Ovary (tissue), 10 donors: ENCODE measurements at places on chromosomes 5 and 9. TPM values are rescaled to one million over a fixed set of nuclear protein-coding genes. Genes with fewer than 3 reads are reported as not detected.

Gene CDHR2
- polyA plus RNA-seq = 0.10 TPM

Gene SLC46A2
- 0.04 TPM for polyA plus RNA-seq

Gene REEP2
- polyA plus RNA-seq = 8.0 TPM

Gene ANKRD34B
- polyA plus RNA-seq = not detected

DNA sequence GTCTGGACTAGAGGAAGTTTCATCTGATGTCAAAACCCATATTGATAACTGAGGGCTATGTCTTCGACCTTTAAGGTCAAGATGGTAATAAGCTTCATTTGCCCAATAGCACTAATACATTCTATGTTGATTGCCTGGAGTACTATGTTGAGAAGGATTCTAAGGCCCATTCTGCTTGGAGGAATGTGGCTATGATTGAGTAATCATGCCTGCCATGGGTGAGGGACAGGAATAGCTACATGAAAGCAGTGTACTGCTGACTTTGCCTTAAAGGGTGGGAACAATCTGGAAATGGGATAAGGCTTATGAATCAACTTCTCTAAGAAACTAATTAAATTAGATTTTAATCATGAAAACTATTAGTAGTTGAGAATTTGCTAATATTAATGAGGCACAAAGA lies 13.6 kb downstream of the NNT start:
- no peak for DNase-seq

DNA sequence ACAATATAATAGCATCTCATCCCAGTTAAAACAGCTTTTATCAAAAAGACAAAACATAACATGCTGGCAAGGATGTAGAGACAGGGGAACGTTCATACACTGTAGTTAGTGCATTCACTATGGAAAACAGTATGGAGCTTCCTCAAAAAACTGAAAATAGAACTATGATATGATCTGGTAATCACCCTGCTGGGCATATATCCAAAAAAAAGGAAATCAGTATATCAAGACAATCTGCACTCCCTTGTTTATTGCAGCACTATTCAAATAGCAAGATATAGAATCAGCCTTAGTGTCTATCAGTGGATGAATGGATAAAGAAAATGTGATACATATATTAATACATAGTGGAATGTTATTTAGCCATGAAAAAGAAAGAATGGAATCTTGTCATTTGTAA lies 88.5 kb downstream of the PBX3 start:
- DNase-seq = no peak

GRCh38 chr5:69502367-69502766 lies 9.8 kb downstream of the OCLN start:
- DNase-seq = no peak

- DNase-seq = no peak
Measured at GRCh38 chr5:177476531-177477233, 3.2 kb upstream of the DBN1 start.
